ENCODE measurements at places on chromosomes 12 and 14. TPM values are rescaled to one million over a fixed set of nuclear protein-coding genes. Genes with fewer than 3 reads are reported as not detected.
A peak's percentile ranks its signal among the peaks of the same experiment; 100 is the strongest.

ACOT6 gene
- total RNA-seq, result not detected

AQP6 gene
- not detected for total RNA-seq

SLCO1C1 gene
- not detected for total RNA-seq

SALL2 gene
- 4.0 TPM for total RNA-seq

IPO4 gene
- total RNA-seq, result 53.2 TPM

COX14 gene
- 49.7 TPM for total RNA-seq

ZBTB42 gene
- total RNA-seq, result 4.0 TPM

CAPZA3 gene
- total RNA-seq, result not detected

DNA sequence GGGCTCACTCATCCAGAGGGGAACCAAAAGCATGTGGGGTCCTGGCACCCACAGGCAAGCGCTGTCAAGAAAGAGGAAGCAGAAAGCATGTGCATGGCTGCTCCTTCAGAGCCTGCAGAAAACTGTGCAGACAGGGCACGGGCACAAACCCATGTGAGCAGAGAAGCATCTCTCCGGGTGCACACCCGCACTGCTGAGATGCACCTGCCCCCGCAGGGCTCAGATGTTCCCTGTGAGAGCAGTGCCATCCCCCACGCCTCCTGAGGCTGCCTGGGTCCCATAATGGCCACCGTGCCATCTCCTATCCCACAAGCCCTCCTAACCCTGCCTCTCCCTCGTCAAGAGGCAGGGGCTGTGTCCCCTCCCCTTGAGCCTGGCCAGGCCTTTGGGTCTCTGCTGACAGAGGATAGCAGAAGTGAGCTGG is 32.3 kb upstream of the INF2 start:
- DNase-seq, result no peak

DNA sequence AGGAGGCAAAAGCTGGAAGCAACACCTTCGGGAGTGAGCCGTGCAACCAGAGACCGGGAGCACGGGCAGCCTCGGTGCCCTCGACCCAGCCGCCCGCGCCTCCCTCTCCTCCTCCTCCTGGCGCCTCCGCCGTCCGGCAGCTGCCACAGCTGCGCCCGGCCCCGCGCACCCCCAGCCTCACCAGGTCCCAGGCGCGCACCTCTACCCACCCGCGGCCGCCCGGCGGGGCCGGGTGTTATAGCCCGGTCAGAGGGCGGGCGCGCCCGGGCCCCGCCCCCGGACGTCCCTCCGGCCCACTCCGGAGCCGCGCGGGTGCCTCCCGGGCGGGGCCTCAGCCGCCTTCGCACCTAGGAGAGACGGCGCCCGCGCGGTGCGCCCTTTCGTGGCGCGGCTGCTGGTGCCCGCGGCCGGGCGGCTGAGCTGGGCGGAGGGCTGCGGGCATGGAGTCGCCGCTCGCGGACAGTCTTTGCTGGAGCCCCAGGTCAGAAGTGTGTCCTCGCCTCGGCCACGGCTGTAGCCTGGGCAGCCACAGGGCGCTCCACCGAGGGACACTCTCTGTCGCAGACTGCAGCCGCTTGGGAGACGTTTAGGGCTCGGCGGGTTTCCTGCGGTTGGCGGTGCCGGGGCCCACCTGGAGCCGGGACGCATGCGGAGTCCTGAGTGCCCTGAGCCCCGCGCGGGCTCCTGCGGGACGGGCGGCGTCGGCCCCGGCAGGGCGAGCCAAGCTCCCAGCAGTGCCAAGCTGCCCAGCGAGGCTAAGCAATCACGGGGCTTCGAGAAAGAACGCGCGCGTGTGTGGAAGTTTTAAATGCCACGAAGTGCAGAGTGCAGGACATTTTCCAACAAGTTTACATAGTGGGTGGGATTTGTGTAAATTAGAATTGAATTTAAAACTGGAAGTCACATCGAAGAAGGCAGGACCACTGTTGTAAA is at the start of gene CPM:
CPM (minus strand) TSS at position 211 of the 933 bp plus-strand sequence. CDS start 334 bp downstream, outside the sequence.
- no peak for DNase-seq

DNA sequence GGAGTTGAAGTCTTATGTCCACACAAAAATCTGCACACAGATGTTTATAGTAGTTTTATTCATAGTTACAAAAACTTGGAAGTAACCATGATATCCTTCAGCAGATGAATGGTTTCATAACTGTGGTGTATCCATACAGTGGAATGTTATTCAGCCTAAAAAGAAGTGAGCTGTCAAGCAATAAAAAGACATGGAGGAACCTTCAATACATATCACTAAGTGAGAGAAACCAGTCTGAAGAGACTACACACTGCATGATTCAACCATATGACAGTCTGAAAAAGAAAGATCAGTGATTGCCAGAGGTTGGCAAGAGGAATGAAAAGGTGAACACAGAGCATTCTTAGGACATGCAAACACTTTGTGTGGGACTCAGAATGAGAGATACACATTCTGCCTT is 18.6 kb upstream of the IFNG start:
- no peak for DNase-seq

DNA sequence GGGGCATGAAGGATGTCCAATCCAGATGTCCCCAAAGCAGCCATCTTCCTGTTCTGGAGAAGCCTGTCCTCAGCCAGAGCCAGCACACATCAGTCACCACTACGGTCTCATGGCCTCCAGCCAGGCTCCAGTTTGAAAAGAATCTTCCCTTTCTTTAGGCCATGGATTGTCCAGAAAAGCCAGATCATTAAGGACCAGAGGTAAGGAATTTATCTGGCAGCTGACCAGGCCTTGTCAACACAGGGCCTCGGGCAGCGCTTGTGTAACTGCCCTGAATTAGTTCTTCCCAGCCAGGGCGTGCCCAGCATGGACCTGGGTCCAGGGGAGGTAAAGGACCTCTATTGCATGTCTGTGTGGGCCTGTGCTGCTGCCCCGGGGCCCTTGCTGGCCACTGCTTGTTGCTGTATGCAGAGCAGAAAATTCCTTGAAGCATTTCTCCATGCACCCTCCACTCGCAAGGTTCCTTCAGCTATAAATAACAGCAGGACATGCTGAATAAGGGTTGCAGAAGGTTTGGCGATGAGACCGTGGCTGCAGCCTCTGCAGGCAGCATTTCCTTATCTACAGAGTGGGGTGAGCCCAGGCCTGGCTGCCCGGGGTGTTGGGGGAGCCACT is 21.7 kb upstream of the VPS37B start:
- peak; percentile 77 for DNase-seq

DNA sequence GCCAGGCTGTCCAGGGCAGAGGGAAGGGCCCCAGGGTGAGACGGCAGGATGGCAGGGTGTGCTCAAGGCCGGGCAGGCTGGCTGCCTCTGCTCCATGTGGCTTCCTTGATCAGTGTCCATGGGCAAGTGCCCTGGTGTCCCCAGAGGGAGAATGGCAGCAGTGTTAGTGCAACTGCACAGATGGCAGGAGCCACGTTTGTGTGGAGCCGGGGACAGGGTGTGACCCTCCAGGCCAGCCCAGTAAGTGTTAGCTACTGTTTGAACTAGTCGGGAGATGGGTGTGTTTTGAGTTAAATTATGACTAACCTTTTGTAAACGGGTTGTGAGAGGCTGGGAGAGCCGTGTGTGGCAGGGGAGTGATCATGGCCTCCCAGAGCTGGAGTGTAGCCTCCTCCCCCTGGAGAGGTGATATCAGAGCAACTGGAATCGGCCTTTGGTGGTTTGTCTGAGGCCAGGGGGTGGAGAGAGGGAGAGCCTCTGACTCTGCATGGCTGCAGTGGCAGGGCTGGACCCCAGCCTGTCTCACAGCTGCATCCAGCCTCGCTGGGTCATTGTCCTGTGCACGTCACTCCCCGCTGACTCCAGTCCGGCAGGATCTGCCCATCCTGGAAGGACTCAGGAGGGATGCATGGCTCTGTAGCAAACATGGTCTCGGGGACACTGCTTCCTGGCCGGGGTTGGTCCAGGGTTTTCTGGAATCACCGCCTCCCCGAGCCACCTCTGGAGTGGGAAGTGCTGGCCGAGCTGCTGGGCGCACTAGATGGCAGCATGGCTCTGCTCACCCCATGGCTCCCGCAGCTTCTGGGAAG is 27.8 kb downstream of the AACS start:
- DNase-seq, result peak; percentile 54

DNA sequence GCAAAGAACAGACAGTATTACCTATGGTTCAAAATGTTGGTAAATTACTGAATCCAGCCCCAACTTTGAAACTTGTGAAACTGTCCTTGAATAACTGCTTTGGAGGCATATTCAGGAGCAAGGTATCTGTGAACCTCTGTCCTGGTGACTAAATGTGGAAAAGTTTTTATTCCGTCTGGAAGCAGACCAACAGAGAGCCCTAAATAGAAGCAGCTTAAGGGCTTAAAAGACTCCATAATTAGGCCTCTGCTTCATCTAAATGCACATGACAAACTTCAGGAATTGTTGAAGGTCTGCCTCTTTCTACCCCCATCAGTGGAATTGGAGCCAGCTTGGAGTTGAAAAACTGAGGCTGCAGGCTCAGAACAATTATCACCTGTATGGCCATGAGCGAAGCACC is 276.5 kb downstream of the KCNH5 start:
- no peak for DNase-seq

DNA sequence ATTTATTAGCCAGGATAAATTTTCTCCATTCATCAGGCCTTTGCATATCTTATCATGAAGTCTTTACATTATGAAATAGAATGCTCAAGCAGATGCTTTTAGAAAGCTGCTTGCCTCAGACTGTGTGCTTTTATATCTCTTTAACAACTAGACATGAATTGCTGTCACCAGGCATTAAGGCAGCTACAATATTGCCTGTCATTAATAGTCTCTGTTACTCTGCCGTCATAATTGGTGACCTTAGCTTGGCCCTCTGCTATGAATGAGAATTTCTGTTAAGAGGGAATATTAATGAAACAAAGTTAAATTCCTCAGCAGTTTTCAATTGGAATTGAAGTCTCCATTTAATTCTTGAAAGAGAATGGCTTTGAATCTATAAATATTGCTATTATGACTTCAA is 266.8 kb upstream of the MIS18BP1 start:
- DNase-seq, result no peak

DNA sequence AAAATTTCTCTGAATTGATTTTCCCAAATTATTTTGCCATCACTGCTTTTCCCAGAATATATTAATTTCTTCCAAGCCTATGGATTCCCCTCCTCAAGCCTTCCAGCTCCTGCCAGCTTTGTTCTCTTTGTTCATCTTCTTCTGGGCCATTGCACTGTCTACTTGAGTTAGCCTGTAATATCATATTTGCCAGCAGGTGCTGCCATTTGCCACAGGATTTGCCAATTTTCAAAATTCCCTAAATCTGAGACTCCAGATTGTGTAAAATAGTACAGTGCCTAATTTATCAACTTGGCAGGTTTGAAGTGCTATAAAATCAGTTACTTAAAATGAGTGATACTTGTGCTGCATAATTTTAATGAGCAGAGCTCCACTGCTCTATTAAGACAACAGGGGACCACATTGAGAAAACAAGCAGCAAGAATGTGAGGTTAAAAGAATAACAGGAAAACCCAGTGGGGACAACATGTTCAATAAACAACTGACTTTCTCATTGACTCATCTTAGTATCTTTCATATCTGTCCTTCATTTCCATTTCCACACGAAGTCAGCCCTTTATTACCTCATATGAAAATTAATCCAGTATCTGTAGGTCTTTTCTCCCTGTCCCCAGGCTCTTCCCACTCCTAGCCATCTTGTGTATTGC is 84.6 kb upstream of the CCDC196 start:
- no peak for DNase-seq

GRCh38 chr14:95935228-95935822 is 58.7 kb downstream of the TUNAR start:
- DNase-seq, result peak; percentile 6

DNA sequence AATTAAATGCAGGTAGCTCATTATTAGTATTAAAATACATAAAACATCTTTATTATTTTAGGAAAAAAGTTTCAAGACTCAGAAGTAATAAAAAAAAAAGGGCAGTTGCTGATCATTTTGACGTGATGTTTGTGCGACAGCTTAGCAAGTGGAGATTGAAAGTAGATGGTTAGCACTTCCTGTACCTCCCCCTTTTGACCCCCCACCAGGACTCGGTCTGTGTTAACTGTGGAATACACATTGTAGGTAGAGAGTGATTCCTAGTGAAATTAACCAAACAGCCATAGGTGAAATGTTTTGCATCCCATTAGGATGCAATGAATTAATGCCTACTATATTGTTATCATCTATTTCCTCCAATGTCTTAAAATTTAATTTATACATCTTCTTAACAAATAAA is 120.8 kb downstream of the SLC5A8 start:
- DNase-seq, result no peak

DNA sequence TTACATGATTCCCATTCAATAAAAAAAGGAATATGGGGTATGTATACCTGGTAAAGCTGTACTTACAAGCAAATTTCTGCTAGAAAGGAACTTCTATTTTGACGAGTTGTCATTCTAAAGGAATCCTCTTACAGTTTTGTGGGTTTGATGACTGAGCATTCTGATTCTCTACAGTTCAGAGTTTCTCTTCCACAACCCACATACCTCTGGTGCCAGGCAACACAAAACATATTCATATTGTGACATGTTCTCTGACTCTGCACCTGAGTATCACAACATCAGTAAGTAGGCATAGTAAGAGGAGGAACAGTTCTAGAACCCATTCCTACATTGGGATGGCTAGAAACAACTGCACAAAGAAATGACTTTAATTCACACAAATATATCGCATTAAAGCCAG is 636.6 kb downstream of the MED13L start:
- no peak for DNase-seq

DNA sequence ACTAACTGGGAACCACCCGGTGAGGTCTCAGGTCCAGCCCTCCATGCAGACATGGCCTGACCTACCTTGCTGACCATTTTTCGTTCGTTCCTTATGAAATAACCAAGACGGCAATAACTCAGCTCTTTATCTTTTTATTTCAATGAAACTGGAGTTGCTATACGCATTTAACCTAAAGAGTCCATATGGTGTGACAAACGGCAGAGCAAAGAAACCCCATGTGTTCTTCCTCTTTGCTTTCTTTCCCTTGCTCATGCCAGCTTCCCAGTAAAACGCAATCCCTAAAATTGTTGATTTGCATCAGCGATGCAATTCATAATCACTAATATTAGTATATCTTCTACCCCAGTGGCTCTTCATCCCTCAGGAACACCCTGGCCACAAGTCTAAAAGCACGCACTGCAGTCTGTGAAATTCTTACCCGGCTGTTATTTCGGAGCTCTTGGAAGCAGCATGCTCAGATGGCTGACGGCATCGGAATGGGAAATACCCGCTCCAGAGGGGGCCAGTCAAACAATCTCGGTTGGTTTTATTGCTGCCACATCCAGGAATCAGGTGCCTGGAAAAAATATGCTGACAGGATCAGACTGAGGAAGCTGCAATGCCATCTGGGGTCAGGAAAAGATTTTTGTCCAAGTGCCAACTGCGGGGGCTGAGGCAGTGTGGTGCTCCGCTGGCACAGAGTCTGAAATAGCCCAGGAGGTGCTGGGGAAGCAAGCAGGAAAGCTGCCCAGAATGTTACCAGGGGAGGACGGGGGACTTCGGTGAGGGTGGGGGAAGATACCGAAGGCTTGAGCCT is 28.2 kb upstream of the KCNA1 start:
- DNase-seq, result no peak

- no peak for DNase-seq
Observed at GRCh38 chr14:75464626-75465025, 36.8 kb downstream of the JDP2 start.

GRCh38 chr12:120055231-120056000 is 61.1 kb downstream of the RAB35 start:
- no peak for DNase-seq

GRCh38 chr12:98637068-98637467 is 7.5 kb downstream of the IKBIP start:
- no peak for DNase-seq
